ENCODE measurements at places on chromosomes 7 and 10.

GRCh38 chr7:148702876-148703670 lies 4.4 kb downstream of the CUL1 start:
- no peak for DNase-seq

GRCh38 chr7:142880876-142881505 lies 4.6 kb downstream of the TRPV6 start:
- DNase-seq: no peak

DNA sequence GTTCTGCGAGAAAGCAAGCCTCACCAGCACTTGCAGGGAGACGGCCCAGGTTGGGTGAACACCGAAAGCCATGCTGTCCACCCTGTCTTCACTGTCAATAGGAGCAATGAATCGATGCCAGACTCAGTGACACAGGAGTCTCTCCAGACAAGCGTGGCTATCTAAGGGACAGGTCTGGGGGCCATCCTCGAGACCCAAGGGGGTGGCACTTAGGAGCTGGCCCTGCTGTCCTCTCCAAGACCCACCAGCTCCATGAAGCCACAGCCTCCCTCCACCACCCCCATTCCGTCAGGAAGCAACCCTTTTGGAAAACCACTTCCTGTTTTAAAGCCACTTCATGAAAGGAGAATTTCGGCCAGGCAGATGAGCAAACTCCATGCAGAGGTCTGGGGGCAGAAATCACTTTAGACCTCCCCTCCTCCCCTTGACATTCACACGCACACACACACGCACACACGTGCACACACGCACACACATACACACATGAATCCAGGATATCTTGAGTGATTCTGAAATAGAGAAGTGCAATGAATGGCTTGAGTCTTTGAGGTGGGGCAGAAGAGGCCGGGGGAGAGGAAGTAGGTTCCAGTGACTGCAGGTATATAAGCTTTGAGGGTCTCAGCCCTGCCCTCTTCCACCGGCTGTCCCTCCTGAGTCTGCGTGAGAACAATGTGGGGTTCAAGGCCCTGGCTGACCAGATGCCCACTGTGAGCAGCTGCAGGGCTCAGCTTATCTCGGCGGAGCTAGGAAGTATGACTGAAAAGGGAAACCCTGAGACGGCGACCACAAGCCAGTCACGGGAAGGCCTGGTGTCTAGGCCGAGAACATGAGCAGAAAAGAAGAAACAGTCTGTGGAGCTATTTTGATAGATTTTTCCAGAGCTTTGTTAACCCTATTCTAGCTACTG lies 25.0 kb downstream of the RGS10 start:
- DNase-seq: no peak

DNA sequence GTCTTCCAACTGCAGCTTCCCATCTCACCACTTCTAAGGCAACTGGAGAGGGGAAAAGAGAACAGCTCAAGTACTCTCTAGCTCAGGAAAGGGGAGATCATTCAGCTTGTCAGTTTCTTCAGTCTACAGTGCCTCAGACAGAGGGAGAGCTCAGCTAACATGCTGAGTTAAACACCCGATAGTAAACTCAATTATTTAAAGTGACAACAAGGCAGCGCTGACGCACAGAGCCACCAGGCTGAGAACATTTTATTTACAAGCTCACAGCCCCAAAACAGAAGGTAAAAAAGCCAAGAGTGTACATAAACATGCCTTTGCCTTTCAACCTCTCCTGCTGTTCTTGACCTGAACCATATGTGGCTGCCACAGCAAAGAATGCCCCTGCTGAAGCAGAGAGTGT lies 10.1 kb upstream of the CUZD1 start:
- DNase-seq: no peak

- DNase-seq: no peak
Observed at GRCh38 chr10:102782673-102783551, 39.2 kb downstream of the WBP1L start.

GRCh38 chr7:117143580-117143979 lies 179.3 kb downstream of the WNT2 start:
- no peak for DNase-seq

- no peak for DNase-seq
Observed at GRCh38 chr7:43508461-43508860, 74.4 kb upstream of the STK17A start.

- no peak for DNase-seq
Observed at GRCh38 chr10:132616170-132616995, 78.8 kb downstream of the INPP5A start.

- no peak for DNase-seq
Observed at GRCh38 chr7:103949374-103949773, 40.1 kb downstream of the RELN start.

DNA sequence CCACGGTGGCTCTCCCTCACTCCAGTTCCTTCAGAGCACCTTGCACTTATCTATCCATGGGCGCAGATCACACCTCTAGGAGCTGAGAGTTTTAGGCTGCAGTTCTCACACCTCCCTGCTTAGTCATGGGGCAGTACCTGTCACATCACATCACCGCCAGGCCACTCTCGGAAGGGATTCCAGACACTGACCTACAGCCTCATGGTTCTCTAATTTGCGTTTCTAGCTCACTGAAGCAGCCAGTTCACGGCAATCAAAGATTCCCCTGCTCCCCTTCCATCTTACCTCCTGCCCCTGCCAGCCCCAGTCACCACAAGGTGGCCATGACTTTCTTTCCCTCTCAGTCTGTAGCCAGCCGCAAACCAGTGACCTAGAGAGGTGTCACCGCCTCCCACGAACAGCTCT lies 34.2 kb downstream of the ADRB1 start:
- no peak for DNase-seq

GRCh38 chr10:71133710-71134686 lies 78.4 kb upstream of the UNC5B start:
- DNase-seq: no peak

DNA sequence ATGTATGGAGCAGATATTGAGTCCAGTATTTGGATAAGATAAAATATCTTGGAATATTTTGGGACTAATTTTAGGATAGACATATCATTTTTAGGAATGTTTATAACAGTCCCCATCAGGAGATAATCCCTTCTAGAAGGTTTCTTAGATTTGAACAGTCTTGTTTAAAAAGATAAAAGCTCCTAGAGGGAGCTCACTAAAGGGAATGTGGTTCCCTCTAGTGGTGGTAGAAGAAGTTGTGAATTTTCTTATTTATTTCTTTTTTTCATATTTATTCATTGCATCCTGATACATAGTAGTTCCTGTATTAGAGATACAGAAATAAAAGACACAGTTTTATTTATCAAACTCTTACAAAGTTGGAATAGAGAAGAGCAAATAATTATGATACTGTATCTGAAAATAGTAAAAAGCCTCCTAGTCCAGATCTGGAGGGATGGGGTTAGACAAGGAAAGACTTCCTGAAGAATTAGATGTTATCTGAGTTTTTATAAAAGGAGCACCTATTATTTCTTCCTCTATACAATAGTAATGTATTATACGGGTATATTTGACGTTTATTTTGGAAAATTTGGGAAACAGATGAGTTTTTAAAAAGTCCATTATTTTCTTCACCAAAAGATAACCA lies 24.5 kb upstream of the KLF14 start:
- DNase-seq: no peak

DNA sequence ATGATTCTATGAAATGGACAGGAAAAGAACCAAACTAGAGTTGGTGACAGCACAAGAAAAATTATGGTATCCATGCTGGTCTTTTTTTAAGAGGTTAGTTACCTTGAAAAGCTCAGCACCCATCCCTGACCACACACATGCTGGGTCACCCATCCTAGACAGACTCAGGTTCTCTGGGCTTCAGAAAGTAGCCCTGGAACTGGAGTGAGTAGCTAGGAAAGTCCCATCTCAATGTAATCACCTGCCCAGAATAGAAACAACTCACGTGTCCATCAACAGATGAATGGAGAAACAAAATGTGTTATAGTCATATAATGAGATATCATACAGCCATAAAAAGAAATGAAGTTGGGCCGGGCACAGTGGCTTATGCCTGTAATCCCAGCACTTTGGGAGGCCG lies 37.0 kb downstream of the GSDME start:
- no peak for DNase-seq

DNA sequence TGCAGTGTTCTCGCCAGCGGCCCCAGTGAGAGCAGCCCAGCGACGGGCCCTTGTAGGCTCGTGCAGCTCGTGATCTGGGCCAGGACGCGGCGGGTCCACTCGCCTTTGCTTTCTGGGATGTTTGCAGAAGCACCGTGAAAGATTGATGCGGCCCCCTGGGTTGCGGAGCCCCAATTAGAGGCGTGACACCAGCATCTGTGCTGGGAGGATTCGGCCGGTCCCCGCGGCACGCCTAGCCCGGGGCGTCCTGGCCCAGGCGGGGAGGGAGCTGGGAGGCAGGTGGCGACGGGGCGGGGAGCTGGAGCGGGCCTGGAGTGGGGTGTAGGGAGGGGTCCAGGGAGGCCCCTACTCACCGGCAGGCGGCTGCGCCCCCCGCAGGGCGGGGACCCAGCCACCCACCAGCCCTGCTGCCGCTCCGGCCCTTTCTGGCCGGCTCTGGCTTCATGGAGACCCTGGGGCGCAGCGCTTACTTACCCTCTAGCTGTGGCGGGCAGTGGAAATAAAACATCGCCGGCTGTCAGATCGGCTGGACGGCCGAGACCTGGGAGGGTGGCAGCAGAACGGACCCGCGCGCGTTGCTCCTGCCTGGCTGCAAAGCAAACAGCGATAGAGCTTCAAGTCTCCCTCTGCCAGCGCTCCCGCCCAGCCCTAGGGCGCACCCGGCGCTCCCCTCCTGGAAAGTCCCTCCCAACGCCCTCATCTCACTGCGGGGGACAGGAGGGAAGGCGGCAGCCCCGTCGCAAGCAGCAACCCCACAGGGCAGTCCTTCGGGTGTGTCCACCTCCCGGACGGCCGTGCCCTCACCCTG lies 752 bp downstream of the DRGX start:
- no peak for DNase-seq

GRCh38 chr10:15541376-15541775 lies 170.3 kb upstream of the FAM171A1 start:
- DNase-seq: no peak

DNA sequence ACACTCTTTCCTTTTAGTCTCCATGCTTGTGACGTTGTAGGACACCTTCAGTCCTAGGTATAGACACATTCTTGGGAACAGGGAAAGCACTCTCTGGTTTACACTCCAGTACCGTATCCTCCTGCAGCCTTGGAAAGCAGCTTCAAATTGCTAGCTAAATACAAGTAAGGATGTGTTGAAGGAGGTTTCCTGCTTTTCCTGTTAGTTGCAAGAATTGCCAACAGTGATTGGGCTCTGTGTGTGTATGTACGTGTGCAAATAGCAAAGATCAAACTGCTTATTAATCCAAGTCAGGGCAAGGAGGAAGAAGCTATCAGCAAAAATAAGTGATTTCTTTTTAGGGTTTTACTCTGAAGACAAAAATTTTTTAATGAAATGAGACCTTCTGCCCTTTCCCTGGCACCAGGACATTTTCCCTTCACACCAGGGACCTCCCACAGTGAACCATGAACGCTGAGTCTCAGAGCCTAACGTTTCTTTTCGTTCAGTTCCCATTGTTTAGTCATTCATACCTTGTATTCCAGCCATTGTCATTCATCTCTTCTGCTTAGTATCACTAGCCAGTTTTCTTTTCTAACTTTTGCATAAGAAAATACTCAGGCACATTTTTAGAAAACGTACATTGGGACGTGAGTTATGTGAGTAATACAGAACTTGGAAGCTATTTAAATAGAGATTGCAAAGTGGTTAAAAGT lies 36.9 kb upstream of the AUTS2 start:
- no peak for DNase-seq

DNA sequence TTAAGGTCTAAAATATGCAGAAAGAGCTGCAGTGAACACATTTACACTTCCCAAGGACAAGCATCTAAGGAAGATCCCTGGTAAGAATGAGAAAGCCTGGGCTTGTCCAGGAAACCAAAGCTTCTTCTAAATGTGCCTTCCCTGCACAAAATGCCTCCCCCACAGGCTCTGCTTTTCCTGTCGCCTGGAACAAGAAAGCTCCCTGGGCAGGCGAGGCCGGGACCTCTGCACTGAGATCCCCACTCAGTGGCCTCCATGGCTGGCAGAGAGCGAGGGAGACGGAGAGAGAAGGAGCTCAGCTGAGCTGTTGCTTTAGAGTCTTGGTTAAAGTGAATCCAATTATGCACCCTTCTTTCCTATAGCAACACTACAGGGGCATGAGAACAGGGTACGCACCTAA lies 75.6 kb downstream of the AMZ1 start:
- no peak for DNase-seq

DNA sequence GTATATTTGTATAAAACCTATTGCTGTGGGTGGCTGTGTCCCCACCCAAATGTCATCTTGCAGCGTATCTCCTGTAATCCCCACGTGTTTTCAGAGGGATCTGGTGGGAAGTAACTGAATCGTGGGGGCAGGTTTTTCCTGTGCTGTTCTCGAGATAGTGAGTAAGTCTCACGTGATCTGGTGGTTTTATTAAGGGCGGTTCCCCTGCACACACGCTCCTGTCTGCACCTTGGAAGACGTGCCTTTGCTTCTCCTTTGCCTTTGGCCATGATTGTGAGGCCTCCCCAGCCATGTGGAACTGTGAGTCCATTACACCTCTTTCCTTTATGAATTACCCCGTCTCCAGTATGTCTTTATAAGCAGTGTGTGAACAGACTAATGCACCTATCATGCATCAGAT lies 97.6 kb downstream of the DYNC2I1 start:
- no peak for DNase-seq

- no peak for DNase-seq
Observed at GRCh38 chr10:114548662-114549061, 109.4 kb downstream of the ABLIM1 start.

GRCh38 chr10:6379015-6379776 lies 176.5 kb downstream of the PFKFB3 start:
- DNase-seq: no peak

- no peak for DNase-seq
Observed at GRCh38 chr7:30193336-30193943, 58.7 kb downstream of the MTURN start.

DNA sequence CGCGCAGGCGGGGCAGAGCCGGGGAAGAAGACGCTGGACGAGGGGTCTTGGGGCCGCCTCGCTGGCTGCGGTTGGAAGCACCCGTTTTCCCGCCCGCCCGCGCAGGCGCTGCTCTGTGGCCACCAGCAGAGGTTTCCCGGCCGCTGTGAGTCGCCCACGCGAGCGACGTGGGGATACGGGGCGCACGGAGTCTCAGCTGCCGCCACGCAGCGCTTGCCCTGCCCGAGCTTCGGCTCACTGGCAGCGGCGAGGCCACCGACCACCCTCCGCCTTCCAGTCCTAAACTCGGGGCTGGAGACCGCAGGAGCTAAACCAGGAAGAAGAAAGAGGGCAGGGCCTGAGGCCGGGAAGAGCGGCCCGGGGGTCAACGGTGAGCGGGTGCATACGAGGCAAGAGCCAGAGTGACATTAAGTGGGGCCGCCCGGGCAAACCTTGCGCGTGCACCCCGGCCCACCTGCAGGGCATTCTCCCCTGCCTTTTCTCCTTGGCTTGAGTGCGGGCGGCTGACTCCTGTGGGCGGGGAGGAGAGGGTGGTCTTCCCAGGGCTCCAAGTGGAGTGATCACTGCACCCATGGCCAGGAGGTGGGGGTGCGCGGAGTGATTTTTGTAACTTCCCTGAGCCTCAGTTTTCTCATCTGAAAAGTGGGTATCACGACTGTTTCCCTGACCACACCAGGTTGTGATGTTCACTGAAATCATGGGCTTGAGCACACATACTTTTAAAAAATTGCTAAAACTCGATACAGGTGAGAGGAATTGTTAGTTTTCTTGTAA lies 7.1 kb upstream of the EMX2 start:
- DNase-seq: no peak

GRCh38 chr10:11177926-11178471 lies 160.3 kb downstream of the CELF2 start:
- DNase-seq: no peak
